ENCODE measurements at places on chromosomes 7 and 10.

DNA sequence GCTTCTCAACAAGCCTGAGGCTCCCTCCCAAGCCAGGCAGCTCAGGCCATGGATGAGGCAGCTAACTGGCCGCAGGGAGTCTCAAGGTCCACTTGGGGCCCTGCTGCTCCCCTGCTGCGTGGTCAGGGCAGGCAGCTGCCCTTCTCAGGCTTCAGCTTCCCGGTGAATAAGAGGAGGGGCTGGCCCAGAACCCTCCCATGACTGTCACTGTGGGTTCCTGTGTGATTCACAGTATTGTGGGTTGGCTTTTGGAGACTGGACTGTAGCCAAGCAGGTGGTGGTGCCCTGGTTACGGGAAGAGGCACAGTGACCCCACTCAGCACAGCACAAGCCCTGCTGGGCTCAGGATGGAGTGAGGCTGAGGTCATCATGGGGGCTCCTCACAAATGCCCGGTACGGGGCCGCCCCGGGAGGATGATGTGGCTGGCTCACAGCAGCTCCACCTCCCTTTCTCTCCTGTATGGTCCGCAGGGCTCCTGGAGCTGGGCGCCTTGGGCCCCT lies 189.8 kb downstream of the HECW1 start:
- no peak for DNase-seq

GRCh38 chr10:122882766-122883165 lies 3.4 kb upstream of the FAM24B start:
- no peak for DNase-seq

GRCh38 chr10:13327534-13327933 lies 20.6 kb downstream of the SEPHS1 start:
- DNase-seq: no peak

DNA sequence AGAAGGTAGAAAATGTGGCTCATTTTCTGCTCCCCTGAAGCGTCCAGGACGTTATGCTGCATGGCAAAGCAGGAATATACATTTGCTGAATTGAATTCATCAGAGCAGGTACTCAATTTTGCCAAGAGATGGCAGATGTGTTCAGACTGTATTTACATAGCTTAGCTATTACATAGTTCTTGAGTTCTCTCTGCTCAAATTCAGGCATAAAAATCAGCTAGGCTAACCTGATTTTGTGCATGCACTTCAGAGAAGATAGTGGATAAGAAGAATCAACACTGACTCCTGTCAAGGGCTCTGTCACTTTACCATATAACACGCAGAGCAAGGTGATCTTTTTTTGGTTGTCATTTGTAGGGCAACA lies 209.2 kb upstream of the FAM3C start:
- no peak for DNase-seq

DNA sequence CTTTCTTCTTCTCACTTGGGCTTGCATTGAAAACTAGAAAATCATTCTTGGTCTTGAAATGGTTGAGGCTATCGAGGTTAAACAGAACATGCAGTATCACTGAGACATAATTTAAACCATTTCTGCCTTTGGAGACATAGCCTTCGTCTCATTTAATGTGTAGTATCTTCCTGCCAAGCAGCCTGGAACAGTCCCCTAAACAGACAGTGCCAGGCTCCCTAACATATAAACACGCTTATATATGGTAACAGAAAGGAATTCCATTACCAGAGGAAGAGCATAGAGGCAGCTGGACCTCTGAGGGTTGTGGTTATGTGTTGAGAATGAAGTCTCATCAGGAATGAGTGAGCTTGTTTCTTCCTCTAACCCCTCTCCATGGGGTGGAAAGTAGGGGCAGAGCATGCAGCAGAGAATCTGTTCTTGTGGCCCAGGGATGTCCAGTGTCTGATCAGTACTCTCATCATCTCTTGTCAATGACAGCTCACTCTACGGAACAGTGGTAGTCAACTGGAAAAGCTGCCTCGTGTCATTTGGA lies 11.2 kb downstream of the CACNB2 start:
- DNase-seq: no peak

DNA sequence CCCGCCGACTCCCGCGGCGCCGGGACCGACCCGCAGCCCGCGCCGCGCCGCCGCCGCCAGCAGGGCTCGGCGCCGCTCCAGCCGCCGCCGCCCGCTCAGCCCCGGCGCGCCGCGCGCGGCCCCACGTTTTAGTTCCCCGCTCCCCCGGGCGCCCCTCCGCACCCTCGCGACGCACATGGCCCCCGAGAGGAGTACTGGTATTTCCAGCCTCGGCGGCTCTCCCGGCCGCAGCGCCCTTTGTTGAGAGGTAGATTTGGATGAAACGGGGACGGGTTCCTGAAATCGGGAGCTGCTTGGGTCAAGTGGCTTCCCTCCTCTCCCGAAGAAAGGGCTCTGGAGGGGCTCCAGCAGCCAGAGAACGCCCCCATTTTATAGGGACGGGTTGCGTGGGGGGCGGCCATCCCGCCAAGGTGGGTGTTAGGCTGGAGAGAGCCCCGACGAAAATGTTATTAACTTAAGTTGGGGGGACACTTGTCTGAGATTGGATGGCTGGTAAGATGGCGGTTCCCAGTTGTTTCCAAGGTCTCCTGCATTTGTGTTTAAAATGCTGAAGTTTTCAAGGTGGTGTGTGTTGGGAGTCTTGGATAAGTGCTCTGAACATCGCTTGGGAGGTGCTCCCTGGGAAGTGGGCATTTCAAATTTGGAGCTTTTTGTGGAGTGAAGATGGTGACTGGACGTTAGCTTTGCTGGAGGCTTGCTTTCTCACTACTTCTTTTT lies 1.2 kb downstream of the BMI1 start:
- no peak for DNase-seq

GRCh38 chr7:44150466-44150832 lies 9.3 kb upstream of the MYL7 start:
- no peak for DNase-seq

DNA sequence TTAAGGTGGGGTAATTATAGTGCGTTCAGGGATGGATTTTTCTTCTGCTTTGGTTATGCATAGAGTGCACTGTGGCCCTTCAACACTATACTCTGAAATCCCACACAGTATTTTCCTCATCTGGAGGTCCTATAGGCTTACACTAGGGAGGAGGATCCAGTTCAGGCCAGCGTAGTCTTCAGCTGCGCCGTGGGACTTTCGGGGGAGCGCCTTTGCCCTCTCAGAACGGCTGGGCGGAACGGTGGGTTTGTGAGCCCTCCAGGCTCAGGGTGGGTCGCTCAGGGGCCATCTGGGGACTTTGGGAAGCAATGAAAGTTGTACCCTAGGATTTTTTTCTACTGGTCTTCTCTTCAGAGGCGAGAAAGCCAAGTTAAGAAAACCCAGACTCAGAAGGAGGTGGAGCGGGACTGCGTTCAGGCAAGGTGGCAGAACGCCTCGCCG lies 652 bp upstream of the VPS26A start:
- DNase-seq: no peak

GRCh38 chr10:87846023-87846422 lies 17.3 kb downstream of the KLLN start:
- DNase-seq: no peak

DNA sequence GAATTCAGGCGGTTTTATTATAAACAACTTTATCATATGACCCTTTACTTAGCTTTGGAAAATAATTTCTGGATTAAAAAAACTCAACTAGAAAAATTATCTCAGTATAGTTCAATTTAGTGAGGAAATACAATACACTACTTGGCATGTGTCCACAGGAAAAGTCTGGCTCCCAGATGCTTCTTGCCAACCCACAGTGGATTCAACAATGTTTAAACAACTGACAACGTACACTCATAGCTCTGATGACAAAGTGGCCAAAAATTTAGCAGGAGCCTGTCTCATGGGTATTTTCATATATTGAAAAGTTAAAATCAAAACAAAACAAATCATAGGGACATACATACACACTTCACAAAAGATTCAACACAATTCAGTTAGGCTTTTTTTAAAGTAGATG lies 158.8 kb downstream of the SKAP2 start:
- no peak for DNase-seq

DNA sequence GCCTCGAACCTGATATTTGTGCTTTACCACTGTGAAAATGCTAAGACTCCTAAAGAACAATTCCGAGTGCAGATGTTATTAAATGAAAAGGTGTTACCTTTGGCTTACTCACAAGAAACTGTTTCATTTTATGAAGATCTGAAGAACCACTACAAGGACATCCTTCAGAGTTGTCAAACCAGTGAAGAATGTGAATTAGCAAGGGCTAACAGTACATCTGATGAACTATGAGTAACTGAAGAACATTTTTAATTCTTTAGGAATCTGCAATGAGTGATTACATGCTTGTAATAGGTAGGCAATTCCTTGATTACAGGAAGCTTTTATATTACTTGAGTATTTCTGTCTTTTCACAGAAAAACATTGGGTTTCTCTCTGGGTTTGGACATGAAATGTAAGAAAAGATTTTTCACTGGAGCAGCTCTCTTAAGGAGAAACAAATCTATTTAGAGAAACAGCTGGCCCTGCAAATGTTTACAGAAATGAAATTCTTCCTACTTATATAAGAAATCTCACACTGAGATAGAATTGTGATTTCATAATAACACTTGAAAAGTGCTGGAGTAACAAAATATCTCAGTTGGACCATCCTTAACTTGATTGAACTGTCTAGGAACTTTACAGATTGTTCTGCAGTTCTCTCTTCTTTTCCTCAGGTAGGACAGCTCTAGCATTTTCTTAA lies 47.7 kb downstream of the MINPP1 start:
- DNase-seq: no peak

DNA sequence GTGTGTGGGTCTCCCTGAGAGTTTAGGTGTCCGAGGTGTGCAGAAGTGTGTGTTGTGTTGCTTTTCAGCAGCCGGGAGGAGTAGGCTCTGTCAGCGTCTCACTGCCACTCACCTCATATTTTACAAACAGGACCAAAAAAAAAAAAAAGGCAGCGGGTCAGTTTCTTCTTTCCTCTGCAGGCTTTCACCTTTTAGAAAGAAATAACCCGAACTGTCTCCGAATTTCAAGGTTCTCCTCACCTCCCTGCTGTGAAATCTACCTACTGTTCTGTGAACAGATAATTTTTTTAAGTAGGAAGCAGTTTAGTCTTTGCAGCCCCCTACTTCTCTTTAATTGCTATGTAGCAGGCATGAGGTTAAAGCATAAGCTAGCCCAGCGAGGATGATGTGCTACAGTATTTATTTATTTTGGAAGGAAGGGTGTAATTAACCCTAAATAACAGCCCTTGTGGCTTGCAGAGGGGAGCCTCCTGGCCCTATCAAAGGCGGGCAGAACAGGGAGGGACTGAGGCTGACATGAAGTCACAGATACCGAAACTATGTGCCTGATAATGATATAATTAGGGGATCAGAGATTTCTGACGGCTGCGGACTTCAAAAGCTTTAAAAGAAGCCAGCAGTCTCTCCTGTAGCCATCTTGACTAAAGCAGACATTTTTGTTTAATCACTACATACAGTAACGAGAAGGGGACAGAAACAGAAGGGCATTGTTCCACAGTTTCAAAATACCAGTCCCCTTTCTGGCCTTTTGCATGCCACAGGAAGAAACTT lies 1.6 kb downstream of the BAMBI start:
- no peak for DNase-seq

- no peak for DNase-seq
Observed at GRCh38 chr10:79184145-79184625, 115.4 kb downstream of the ZMIZ1 start.

- no peak for DNase-seq
Observed at GRCh38 chr10:33132626-33133025, 174.6 kb upstream of the ITGB1 start.

GRCh38 chr10:116045366-116046356 lies 227.3 kb downstream of the GFRA1 start:
- DNase-seq: no peak

DNA sequence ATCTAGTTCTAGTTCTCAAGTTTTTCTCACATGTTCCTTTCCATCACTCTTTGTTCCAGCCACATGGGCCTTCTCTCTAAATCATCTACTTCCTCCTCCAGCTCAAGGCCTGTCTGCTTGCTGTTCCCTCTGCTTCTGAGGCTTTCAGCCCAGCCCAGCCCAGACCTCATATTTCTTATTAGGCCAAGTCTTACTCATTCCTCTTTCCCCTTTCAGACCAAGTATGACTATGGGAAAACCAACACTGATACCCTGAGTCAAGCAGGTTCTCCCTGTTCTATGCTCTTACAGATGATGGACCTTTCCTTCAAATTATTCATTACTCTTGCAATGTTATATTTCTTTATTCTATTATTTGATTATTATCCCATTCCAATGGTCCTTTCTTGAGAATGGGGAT lies 80.3 kb upstream of the SEM1 start:
- no peak for DNase-seq

DNA sequence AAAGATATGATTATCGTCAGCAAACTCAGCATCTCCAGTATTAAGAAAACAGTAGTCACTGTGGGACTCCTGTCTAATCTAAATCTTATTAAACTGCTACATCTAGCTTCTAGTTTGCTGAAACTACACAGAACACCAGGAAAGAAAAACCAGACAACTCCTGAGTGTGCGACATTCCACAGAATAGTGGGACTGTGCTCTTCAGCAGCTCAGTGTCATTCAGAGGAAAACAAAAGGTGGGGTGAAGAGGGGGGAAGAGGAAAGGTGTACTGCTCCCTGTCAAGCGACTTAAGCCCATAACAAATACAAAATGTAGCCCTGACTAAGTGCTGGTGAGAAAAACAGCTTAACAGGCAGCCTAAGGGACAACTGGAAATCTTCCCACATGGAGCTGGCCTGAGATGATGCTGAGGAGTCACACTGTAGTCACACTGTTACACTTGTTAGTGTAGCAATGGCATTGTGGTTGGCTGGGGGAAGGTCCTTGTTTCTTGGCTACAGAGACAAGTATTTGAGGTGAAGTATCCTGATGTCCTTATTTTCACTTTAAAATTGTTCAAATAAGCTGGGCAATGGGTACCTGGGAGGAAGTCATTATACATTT lies 135.5 kb downstream of the USP6NL start:
- no peak for DNase-seq

- no peak for DNase-seq
Observed at GRCh38 chr7:158950914-158951635, 94.7 kb downstream of the DYNC2I1 start.
